ENCODE measurements at places on chromosomes 5 and 9.

GRCh38 chr9:93108291-93109041 is 12.4 kb downstream of the CARD19 start:
- no peak for DNase-seq

DNA sequence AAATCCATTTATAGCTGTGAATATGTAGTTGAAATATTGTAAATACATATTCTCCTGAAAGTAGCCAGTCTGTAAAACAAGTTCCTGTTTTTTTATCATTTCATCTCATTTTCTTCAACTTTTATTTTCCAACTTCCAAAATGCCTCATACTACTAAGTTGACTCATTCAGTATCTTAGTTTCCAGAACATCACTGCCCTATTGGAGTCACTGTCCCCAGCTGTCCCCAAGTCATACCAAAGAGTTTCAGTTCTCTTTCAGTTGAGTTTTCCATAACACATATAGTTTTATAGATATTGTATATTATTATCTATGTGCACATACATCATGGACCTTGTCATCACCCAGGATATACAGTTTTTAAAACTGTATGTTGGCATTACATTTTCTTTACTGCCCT is 261.7 kb downstream of the CDH12 start:
- no peak for DNase-seq

DNA sequence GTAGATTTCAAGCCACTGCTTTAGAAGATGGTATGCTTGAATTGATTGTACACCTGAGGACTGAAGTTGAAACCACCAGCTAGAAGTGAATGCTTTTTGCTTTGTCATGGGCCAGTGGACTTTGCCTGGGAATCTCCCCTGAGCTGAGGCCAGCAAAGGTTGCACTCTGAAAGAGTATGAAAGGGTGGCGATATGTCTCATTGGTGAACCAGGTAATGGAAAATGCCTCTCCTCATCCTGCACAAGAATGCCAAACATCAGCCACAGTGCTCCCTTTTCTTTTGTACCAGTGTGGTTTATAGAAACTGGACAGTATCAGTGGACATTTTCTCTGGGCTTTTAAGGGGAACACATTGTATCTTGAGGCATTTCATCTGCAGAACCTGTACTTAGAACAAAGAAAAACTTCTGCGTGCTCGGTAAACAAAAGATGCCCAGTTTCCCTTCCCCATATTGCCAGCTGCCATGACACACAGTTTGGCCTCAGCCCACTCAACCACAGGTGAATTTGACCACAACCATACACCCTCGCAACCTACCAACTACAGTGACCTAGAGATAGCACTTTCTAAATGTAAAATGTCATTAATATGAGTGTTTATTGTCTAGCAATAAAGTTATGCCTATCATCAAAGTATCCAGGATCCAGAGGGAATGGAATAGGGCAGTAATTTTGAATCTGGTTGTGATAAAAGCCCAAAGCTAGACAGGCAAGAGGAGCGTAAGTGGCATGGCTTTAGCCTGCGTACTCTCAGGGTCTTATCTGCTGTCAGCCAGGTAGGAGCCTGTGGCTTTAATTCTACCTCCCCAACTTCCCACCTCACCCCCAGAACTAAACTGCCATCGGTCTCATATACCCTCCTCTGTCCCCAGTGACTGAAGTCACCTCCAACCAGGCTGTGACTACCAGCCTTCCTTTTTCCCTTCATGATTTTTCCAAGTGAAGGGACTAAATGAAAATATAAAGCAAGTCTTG is 79.5 kb upstream of the LHFPL2 start:
- no peak for DNase-seq

DNA sequence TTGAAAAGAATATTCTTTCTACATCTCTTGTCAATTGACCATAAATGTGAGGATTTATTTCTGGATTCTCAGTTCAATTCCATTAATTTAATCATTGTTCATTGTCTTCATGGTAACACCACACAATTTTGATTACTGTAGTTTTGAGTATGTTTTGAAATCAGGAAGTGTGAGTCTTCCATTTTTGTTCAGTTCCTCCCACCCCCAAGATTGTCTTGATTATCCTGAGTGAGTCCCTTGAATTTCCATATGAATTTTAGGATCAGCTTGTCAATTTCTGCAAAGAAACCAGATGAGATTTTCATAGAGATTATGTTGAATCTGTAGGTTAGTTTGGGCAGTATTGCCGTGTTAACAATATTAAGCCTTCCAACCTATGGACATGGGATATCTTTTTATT is 9.5 kb downstream of the CYFIP2 start:
- DNase-seq = no peak

DNA sequence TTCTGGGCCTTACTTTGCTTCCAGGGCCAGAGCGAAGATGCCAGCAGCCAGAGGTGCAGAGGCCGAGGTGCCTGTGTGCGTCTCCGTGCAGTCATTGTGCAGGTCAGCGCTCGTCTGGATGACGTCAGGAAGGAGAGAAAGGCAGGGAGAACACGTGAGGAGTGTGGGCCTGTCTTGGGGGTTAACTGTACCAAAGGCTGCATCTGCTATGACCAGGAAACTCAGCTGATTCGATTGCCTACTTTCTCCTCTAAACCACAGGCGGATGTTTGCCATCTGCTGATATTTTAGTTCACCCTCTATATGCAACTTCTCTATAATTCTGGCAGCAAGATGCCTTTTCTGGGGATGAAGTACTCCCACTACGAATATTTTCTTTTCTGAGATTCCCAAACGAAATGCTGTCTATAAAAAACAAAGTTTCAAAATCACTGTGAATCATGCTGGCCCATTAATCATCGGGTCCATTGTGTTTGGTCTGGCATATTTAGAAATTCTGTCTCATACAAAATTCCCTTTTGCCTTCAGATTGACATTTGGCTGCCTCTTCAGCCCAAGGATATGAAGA is 24.8 kb downstream of the PCSK1 start:
- DNase-seq = no peak

DNA sequence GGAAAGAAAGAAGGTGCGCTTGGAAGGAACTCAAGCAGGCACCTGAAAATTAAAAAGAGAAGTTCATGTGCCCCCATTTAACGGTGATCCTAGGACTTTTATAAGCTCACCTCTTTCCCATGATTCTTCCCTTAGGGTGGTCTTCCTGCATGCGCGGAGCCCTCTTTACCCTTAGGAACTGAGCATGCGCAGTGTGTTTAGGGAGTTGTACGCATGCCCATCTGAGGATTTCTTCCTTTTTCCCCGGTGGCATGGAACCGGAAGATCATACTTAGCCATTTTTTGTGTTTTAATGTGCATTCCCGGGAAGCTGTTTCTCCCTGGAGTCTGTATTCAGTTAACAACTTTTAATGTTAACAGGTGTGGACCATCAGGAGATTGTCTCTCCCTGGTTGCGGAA is 119.0 kb downstream of the FBXL7 start:
- no peak for DNase-seq

DNA sequence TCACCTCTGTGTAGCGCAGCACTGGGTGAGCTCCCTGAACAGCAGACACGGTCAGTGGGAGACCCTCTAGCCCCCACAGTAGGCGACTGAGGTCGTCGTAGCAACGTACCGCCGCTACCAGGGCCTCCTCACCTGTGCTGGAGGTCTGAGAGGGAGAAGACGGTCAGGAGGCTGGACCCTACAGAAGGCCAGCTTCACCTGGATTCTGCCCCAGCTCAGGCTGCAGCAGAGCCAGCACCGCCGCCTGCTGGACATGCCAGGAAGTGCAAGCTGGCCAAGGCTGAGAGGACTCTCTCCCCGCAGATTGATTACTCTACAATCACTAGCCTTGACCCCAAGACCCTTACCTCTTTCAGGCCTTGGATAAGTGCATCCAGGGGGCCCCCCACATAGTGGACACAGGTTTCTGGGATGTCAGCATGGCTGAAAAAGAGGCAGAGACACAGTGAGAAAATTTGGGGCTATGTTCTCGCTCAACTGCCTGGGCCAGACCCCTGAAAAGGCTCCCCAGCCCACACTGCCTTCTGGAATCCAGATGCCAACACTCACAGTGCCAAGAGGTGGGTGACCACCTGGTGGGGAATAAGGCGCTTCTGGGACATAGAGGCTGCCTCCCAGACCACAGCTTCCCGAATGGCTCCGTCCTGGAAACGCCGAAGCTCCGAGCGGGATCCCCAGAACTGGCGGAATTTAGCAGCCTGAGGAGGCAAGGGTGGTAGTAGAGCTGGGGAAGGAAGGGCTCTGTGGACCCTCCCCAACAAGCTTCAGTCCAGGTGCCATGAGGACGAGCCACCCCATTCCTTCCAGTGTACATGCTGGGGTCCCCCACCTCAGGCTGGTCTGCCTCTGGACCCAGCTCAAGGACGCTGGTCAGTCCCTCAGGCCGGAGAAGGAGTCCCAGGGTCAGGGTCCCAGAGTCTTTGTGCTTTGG is 6.9 kb downstream of the NOL6 start:
- peak; percentile 14 for DNase-seq

Measured in nucleus accumbens (tissue), 56 donors.